Activated naive CD4-positive, alpha-beta T cell treated with anti-CD3 and anti-CD28 coated beads, Interleukin-2, amount 10 ng/mL, durations not matched to agents 5 hours and 36 hours (primary cell): ENCODE measurements at places on chromosomes 16 and 17. TPM values are rescaled to one million over a fixed set of nuclear protein-coding genes. Genes with fewer than 3 reads are reported as not detected.

Gene AMZ2
- 67.5 TPM for total RNA-seq

Gene KRTAP4-9
- not detected for total RNA-seq

Gene VPS4A
- total RNA-seq: 33.2 TPM

Gene LLGL2
- 22.2 TPM for total RNA-seq

Gene MEOX1
- 16.2 TPM for total RNA-seq

Gene TBC1D3I
- total RNA-seq: 0.17 TPM

Gene KATNB1
- total RNA-seq: 27.6 TPM

Gene ALOX15B
- not detected for total RNA-seq

Gene CHST4
- not detected for total RNA-seq

Gene ANKRD13B
- 7.2 TPM for total RNA-seq

Gene SLC38A8
- total RNA-seq: not detected

Gene ASIC2
- not detected for total RNA-seq

Gene SLC47A1
- total RNA-seq: not detected

Gene PRR11
- total RNA-seq: 57.5 TPM

Gene EVI2A
- 99.5 TPM for total RNA-seq

Gene CMTM1
- 11.7 TPM for total RNA-seq

Gene CBFA2T3
- total RNA-seq: not detected

Gene CIBAR2
- total RNA-seq: not detected

Gene SREBF1
- 253 TPM for total RNA-seq

Gene TNK1
- total RNA-seq: 1.6 TPM

Gene CDH13
- total RNA-seq: not detected

Gene PRRT2
- total RNA-seq: 0.58 TPM

Gene TBC1D3K
- total RNA-seq: not detected

Gene GP1BA
- not detected for total RNA-seq

Gene VEZF1
- 48.9 TPM for total RNA-seq

Gene TM4SF5
- not detected for total RNA-seq

Gene KIF18B
- total RNA-seq: 62.1 TPM

Gene DPEP2
- total RNA-seq: 12.0 TPM

Gene GRAPL
- 33.0 TPM for total RNA-seq

Gene CHD9NB
- not detected for total RNA-seq

Gene DHX38
- total RNA-seq: 73.1 TPM

Gene HASPIN
- 19.0 TPM for total RNA-seq

Gene MFAP4
- not detected for total RNA-seq

Gene FOXC2
- not detected for total RNA-seq

Gene POLDIP2
- 48.6 TPM for total RNA-seq

Gene C16orf96
- total RNA-seq: 0.25 TPM

Gene ZG16B
- total RNA-seq: 1.4 TPM

Gene KCNH6
- total RNA-seq: not detected

Gene NPB
- total RNA-seq: 0.20 TPM

Gene SOST
- total RNA-seq: not detected

Gene CLN3
- 45.7 TPM for total RNA-seq

Gene ODAD4
- 1.4 TPM for total RNA-seq

Gene RNF222
- 0.10 TPM for total RNA-seq

Gene KRT12
- total RNA-seq: not detected

Gene MYL4
- total RNA-seq: not detected

Gene SLC12A3
- not detected for total RNA-seq

Gene CHMP1A
- total RNA-seq: 81.2 TPM

Gene JUP
- total RNA-seq: 0.63 TPM

Gene GRB7
- total RNA-seq: 0.73 TPM

Gene EVPLL
- total RNA-seq: not detected
